ENCODE measurements at places on chromosomes 2 and 18. TPM values are rescaled to one million over a fixed set of nuclear protein-coding genes. Genes with fewer than 3 reads are reported as not detected.
A peak's percentile ranks its signal among the peaks of the same experiment; 100 is the strongest.

The KLHL29 gene
- polyA plus RNA-seq = 0.02 TPM

The FAM237A gene
- not detected for polyA plus RNA-seq

The OSR1 gene
- not detected for polyA plus RNA-seq

DNA sequence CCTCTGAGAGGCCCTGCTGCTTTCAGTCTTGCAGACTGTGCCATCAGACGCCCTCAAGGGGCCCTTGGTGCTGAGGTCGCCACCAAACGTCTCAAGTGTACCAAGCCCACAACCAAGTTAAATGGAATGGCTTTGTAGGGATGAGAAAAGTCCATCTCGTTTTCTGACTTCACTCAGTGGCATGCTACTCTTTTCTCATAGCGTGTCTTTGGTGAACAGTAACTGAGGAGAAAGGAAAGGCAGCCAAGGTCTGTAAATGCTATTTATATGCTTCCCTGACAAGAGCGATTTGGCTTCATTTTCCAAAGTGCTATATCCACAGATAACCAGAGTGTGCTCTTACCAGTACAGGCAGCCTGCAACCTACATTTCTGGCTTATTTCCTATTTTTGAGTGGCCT, 123.0 kb downstream of the MTX2 start:
- no peak for DNase-seq

GRCh38 chr2:238928520-238929241, 80.8 kb downstream of the TWIST2 start:
- no peak for DNase-seq

DNA sequence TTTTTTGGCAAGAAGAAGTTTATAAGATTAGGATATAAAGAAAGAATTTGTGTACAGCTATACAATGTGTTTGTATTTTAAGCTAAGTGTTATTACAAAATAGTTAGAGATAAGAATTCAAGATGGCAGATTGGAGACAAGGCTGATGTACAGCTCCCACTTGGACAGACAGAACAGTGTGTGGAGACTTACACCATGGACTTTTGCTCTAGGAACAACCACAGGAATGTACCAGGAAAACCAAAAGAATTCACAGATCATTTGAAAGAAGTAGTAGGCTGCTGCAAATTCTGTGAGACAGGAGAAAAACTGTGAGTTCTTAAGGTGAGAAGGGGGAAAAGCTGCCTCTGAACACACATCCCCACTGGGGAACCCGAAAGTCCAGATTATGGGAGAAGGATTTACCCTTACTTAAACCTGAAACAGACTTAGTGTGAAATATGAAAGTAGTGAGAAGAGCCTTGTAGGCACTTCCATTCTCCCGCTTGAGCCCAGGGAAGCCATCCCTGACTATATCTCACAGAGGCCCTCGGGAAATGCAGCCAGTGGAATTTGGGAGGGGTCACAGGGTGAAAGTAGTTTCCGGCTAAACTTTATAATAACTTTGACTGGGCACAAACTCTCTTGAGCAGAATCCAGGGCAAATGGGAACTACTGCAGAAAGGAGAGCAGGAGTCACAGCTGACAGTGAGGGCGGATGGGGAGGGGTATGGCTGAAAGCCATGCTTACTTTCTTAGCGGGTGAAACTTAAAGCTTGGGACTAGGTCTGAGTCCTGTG, 11.6 kb upstream of the RPRD1A start:
- no peak for DNase-seq

DNA sequence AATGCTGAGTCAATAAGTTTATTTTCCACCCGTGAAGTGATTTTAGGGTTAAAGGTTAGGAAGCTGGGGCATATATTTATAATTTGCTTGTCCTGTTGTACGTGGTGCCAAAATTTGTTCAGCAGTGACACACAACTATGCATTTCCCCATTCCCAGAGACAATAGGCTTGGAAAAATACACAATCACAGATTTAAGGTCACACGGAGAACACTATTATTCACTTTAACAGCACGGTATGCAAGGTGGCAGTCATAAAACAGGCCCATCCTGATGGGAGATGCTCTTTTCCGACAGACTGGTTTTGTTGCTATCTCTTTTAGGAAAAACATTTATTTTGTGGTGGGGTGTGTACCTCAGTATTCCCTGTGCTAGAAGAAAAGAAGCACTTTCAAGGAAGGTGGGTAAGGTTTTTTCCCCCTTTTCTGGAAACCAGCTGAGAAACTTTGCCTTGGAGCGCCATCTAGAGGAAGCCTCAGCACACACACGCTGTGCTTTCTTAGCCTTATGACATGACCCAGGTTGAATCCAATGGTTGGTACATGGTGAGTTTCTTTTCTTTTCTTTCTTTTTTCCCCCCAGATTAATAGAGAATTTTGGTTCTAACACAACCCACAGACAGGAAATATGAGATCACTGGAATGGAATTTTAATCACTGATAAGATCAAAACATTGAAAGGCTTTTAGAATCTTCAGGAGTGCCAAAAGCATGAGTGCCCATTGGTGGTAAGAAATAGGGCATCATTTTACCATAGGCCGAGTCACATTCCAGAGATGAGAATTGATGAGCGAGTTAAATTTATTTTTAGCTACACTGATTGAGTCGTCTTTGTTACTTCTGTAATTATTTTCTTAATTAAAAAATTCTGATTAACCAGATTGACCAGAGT, 332.1 kb downstream of the AGPS start:
- DNase-seq = peak; percentile 33

GRCh38 chr2:206647985-206648384, 5.7 kb downstream of the FAM237A start:
- no peak for DNase-seq

DNA sequence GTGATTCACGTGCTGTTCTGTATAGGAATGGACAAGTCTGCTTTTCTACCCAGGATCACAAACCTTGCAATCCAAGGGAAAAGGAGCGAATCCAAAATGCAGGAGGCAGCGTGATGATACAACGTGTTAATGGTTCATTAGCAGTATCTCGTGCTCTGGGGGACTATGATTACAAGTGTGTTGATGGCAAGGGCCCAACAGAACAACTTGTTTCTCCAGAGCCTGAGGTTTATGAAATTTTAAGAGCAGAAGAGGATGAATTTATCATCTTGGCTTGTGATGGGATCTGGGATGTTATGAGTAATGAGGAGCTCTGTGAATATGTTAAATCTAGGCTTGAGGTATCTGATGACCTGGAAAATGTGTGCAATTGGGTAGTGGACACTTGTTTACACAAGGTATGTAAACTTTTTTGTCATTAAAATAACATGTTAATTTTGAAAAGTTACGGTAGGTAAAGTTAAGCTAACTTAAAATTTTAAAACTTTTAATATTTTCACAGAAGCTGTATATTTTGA, 33.0 kb downstream of the PPM1B start:
- no peak for DNase-seq
